Lower lobe of right lung (tissue), 2 donors: ENCODE measurements at places on chromosomes 13 and 19.

- no peak for DNase-seq
These were observed 42.1 kb upstream of the C1QTNF9 start for GRCh38 chr13:24267274-24267673.

GRCh38 chr19:29675650-29676186, 10.5 kb downstream of the PLEKHF1 start:
- no peak for DNase-seq

DNA sequence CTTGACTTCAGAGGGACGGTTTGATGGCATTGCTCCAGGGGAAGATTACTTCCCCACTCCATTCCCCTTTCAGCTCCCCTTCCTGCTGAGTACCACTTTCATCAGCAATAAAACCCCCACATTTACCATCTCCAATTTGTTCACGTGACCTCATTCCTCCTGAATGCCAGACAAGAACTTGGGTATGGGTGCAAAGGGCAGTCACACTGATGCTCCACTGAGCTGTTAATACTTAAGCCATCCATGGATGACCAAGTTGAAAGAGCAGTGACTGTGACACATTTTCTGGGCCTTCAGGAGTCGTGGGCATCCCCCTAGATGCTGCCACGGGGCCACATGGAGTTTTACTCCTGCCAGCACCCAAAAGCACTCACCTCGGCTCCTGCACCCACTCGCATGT, 93.1 kb downstream of the STOML3 start:
- no peak for DNase-seq

DNA sequence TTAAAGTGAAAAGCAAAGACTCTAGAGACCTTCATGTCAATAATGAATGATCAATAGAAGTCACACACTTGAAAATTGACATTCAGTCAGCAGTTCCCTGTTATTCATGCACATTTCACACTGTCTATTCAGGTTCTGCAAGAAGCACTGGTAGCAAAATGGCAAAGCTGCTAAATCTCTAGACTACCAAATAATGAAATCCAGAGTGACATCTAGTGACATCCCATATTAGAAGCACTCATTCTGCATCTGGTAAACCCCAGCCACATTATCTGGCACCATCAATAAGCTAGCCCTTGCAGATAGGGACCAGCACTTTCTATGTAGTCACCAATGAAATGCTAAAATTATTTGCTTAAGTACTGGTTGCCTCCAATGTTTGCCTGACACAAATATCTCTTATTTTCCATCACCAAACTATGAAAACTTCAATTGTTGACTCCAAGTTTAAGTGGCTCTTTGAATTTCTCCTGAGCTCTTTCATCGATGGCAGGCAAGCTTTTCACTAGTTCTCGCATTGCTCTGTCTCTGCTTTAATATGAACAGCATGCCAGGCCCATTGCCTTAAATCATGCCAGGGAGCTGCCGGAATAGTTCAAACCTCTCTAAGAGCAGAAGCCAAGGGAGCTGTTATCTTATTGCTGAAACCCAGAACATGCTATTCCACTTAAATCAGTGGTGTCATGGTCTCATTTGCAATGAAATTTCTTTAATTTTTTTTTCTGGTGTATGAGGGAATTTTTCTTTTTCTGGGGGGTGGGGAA, 409.9 kb downstream of the MZT1 start:
- DNase-seq: no peak

DNA sequence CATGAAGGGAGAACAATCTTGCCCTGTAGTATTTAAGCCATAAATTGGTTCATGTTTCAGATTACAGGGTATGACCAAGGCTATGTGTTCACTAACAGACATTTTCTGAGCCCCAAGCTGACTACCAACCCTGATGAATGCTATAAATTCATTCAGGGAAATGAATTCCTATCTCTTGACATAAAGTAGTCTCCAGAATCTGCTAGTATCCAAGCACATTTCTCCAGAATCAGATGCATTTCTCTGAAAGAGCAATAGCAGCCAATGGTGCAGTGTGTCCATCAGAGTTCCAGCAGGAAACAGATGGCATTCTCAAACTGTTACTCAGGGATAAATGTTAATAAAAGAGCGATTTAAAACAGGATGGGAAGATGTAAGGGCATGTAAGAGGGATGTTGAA, 226.4 kb downstream of the COG6 start:
- no peak for DNase-seq

- DNase-seq: peak; percentile 72
These were observed 1.1 kb downstream of the ARGLU1 start for GRCh38 chr13:106566641-106567473.

DNA sequence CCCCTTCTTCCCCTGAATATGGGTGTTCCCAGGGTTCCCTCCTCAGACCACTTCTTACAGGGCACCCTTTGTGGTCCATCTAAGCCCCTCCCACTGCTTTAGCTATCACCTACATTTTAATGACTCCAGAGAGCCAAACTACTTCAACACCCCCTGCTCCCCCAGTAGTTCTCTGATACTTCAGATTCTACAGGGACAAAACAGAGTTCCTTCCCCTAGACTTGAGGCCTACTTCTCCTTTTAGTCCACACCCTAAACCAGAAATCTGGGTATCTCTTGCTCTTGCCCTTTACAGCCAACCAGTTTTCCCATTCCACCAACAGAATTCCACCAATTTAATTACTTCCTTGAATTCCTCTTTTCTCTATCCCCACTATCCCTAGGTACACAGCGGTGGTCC, 107.2 kb downstream of the KCNRG start:
- DNase-seq: no peak

DNA sequence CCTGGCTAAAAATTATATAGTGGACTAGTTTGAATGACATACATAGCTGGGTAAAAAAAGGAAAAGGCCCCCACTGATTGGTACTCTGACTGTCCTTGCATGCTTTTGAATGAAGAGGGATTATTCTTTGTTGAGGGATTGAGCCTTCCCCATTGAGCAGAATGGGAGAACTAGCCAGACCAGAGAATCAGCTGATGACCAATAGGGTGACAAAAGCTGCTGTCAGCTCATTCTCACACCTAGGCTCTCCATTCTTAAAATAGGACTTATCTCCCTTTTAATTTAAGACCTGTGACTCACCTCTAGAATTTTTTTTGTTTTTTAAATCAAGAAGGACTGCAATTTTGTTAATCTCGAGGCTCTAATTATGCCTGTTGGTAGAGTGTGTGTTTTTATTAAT, 79.3 kb downstream of the CRYL1 start:
- no peak for DNase-seq

GRCh38 chr19:15511671-15512424, 3.5 kb downstream of the CYP4F22 start:
- no peak for DNase-seq

- DNase-seq: peak; percentile 52
These were observed 4.9 kb upstream of the ERCC1 start for GRCh38 chr19:45428384-45429231.

DNA sequence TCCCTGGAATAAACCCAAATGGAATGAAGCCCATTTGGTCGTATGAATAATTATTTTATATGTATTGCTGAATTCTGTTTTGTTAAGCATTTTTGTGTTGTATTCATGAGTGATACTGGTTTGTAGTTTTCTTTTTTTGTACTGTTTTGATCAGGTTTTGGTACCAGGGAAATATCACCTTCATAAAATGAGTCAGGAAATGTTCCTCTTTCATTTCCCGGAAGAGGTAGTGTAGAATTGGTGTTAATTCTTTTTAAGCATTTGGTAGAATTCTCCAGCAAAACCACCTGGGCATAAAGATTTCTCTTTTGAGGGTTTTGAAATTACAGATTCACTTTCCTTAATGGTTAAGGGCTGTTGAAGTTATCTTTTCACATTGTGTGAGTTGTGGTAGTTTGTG, 13.3 kb downstream of the SPATA13 start:
- DNase-seq: no peak

GRCh38 chr13:82356667-82357410, 1525.4 kb downstream of the SLITRK1 start:
- no peak for DNase-seq

DNA sequence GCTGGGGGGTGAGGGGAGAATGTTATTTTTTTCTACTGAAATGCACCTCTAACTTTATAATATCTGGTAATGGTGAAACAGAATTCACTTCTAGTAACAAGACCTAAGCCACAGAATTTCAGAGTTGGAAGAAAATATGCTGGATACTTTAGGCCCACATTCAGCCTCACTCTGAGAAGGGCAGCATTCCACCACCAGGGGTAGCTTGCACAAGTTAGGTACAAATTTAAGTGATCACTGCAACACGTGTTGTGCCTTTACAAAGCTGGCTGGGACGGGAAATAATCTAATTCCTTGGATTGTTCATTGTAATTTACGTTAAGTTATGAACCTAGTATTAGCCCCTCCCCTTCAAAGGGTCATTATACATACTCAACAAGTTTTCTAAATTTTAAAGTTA, 192.3 kb downstream of the RGCC start:
- no peak for DNase-seq

GRCh38 chr19:8611877-8612806, 1.6 kb upstream of the ADAMTS10 start:
- DNase-seq: no peak
